Fibroblast of skin of back (primary cell): ENCODE measurements at places on chromosomes 3 and 15.

DNA sequence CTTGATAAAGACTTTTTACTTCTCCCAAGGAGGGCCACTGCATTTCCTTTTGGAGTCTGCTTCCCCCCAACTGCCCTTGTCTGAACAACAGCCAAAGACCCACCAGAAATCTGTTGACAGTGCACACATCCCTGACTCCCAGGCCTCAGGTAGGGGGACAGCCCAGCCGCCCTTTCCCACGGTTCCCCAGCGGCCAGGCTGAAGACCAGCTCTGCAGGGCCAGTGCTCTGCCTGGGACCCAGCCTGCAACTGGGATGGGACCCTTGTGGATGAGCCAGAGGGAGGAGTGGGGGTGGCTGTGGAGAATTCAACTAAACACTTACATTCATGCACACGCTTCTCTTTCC, 8.1 kb upstream of the PRR23E start:
- no peak for DNase-seq

DNA sequence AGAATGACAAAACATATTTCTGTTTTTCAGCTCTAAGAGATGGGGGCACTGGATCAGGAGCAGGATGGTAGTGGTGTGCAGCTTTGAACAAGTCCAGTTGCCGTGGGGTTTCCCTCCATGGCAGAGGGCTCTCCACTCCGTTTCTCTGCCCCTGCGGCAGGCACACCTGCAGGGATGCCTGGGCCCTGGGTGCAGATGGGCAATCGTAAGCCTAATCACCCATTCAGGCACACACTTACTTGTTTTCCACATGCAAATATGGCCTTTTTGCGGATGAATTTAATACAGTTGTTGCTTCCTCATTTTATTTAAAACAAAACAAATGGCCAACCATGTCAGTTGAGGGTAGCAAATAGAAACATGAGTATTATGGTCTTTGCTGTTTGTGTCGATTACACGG, 85.1 kb downstream of the LPP start:
- DNase-seq: no peak

DNA sequence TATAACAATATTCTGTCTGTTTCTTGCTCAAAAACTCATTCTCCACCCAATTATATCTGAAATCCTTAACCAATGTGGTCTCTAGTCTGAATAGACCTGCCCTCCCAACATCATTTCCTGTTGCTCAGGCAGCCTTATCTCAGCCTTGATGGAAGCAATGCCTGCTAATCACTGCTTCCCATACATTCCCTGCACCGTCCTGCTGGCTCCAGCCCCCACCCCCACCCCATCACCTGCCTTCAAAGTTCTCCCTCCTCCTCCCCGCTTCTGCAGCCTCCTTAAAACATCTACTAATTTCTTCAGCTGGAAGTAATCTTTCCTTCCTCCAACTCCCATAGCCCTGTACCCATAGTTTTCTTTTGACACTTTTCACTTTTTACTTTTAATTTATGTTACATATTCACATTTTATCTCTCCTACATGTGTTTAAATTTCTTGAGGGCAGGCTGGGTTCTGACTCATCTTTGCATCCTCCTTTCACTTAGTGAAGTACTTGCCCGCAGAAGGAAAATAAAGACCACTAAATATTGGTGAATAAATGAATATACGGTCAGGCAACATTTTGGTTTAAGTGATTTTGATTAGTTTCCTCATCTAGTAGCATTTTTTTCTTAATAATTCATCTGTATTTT, 98.2 kb downstream of the MEIS2 start:
- no peak for DNase-seq

GRCh38 chr3:188948281-188948996, 223.3 kb upstream of the TPRG1 start:
- peak; percentile 84 for DNase-seq

DNA sequence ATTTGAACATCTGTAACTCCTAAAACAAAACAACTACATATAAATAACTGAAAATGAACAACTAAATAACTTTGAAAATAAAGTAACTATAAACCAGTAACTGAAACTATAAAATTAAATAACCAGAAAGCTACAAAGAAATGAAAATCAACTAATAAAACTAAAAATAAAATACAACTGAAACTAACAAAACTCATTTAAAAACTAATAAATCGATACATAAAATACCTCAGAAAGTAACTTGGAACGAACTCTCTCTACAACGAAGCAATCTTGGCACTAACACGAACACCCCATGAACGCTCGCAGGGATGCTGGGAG, 15.9 kb upstream of the LAMP3 start:
- no peak for DNase-seq

- DNase-seq: peak; percentile 32
Measured at GRCh38 chr15:56587686-56588085, 122.7 kb upstream of the MNS1 start.
